Stimulated activated CD8-positive, alpha-beta memory T cell treated with anti-CD3 and anti-CD28 coated beads, Interleukin-7, amount 100 ng/mL, for 24 hours (primary cell): ENCODE measurements at places on chromosomes 12 and 14.
A peak's percentile ranks its signal among the peaks of the same experiment; 100 is the strongest.

DNA sequence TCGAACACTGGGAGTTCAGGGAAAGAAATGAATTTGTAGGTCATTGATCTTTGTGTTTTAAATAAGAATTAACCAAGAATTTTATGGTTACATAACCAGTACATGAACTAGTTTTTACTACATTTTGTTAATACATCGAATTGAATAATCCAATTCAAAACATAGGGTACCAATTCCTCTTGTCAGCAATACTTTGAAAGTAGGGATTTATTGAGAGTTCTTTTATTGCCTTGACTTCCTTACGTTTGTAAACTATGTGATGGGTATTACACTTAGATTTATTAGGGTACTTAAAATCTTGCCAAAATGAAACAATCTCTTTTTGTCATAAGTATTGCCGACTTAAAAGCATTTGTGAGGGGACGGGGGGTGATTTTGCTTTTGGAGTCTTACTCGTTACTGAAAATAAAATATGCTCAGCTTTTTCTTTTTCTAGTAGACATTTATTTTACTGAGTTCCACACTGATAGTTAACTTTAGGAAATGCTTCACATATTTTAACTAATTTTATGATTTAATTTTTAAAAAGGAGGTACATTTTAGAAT lies 22.4 kb downstream of the SOCS2 start:
- no peak for DNase-seq

GRCh38 chr14:100678469-100678828 lies 48.2 kb upstream of the DLK1 start:
- DNase-seq = no peak

DNA sequence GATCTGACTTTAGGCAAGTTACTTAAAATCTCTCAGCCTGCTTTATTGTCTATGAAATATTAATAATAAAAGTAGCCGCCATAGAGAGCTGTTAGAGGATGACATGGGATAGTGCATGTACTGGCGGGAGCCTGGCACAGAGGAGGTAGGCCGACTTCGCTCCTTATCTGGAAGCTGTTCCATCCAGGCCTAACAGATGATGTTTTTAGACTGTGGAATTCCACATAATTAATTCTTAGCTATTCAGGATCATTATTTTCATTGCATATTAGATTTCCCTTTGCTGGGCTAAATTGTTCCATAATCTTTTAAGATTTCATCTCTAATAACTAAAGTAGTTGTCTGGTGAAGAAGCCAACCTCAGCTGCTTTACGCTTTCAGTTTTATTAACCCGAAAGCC lies 30.8 kb downstream of the CNTN1 start:
- DNase-seq = no peak

DNA sequence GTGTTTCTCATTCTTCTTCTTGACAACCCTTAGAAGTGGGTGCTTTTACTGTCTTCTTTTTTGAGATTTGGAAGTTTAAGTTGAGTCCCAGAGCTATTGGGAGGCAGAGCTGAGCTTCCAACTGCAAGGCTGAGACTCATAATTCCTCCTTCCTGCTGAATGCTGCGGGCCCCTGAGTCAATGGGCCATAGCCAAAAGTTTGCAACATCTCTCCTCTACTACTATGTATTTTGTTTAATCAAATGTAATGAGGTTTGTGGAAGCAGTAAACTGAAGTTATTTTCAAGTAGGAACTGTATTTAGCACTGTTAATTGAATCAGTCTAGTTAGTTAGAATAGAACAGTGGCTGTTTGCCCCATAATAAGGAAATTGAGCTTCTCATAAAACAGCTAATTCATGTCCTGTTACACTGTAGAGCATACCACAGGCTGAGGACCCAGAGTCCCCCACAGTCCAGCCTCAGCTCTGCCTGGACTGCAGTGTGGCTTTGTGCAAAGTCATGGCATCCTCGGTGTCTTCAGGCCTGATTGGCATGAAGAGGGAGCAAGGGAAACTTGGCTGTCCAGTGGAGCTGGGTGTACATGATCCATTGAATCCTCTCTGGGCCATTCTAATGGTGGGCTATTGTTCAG lies 631.7 kb downstream of the VRK1 start:
- DNase-seq = no peak

- no peak for DNase-seq
Observed at GRCh38 chr12:94025756-94026155, 122.6 kb upstream of the PLXNC1 start.

DNA sequence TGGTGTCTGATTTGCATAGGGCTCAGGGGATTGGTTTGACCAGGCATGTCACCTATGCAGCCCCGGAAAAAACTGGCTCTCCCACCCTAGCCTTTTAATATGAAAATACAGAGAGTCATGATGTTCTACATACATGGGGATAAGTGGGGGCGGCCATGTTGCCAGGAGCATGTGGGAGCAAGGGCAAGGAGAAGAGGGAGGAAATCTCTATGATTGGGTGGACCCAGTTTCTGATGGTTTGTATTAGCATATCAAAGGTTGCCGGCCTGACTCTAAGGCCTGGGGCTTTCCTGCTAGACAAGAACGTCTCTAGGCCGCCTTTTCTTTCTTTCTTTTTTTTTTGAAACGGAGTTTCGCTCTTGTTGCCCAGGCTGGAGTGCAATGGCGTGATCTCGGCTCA lies 123.4 kb upstream of the CPSF6 start:
- DNase-seq = no peak

GRCh38 chr12:23954332-23954731 lies 4.9 kb upstream of the SOX5 start:
- DNase-seq = no peak

DNA sequence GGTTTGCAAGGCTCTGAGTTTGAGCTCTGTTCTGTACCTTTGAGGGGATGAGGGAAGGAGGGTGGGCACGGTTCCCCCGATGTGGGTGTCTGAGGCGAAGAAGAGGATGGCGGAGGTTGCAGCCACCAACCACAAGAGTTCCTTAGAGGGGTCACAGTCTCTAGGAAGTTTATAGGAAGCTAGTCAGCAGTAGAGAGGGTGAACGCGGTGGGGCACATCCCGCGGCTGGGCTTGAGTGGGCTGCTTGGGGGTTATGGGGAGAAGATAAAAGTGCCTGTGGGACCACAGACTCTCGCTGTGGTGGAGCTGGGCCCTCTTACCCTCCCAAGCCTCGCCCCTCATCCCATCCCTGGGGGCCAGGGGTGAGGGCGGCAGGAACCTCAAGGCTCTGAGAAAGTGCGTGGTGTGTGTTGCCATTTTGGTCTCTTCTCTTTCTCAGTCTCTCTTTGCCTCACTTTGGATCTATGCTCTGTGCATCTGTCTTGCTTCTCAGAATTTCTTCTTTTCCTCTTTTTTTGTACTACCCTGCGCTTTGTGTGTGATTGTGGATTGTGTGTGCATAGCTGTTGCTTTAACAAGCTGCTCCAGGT lies 2.7 kb downstream of the CD4 start:
- no peak for DNase-seq

DNA sequence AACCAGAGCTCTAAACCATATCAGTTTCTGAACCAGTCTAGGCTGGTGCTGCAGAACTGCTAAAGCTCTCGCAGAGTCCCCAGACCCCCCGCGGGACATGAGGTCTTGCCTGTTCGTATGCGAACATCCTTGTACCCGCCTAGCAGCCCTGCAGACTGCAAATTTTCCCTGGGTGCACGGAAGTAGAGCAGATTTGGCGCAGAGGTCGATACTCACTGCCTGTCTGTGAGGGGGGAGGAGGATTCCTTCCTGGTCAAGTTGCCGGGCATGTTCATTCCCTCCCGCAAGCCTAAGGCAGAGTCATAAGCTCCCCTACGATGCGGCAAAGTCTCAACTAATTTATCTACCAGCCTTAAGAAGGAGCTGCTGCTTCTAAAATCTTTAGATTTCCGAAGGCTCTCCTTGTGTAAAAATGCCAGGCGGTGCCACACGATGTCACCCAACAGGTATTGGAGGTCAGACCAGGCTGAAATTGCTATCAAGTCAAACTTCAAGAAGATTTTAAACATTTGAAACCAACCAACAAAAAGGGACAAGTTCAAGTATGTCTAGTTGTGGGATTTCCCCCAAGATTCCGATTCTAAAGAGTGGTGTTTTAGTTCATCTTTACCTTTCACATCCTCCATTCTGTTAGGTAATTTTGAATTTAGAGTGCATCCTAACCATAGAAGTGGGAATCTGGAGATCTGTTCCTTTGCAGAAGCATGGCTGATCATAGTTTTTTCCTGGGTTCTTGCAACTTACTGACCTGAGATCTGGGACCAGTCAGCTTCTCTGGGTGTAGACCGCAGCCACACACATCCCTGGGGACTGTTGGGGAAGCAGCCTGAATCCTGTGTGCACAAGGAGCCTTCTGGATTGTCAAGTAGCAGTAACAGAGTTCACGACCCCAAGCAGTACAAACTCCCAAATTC lies 1.6 kb upstream of the PAX9 start:
- no peak for DNase-seq

DNA sequence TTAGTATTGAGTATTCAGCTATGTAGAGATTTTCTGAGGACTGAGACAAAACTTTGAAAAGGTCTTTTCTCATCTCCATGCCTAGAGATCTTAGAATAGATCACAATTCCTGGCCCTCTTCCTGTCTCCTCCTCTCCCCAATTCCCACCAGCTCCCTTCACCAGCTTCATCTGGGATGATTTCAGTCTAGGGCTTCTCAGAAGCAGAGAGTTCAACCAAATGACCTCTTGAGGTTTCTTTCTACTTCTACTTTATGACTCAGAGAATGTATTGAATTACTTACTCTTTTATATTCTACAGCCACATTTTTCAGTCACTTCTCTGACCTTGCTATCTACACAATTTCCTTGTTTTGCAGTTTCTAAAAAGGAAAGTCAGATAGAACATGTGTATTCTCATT lies 19.4 kb upstream of the SNX6 start:
- DNase-seq = no peak

DNA sequence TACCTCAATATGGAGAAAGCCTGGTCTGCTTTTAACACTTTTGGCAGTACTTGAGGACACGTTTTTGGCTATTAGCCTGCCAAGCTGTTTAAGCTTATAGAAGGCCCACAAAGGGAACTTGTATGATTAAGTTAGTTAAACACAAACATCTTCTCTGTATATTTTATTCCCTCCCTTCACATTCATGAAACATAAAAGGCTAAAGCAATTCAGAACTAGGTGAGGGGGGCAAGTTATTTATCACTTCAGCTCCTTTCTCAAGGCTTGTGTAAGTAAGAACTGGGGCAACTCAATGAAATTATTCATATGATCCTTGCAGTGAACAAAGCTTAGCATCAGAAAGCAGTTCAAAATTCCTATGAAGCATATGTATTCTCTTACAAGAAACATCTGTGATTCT lies 7.5 kb downstream of the PRICKLE1 start:
- no peak for DNase-seq

DNA sequence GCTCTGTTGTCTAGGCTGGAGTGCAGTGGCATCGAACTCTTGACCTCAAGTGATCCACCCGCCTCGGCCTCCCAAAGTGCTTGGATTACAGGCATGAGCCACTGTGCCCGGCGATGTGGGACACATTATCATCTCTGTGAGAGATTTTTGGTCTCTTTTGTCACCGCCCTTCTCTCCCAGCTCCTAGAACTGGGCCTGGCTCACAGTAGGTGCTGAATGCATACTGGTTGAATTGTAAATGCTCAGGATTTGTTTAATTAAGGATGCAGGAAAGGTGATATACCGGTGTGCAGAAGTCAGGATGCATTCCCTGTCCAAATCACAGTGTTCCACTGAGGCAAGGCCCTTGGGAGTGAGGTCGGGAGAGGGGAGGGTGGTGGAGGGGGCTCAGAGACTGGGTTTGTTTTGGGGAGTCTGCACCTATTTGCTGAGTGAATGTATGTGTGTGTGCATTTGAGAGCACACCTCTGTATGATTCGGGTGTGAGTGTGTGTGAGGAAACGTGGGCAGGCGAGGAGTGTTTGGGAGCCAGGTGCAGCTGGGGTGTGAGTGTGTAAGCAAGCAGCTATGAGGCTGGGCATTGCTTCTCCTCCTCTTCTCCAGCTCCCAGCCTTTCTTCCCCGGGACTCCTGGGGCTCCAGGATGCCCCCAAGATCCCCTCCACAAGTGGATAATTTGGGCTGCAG lies 1.0 kb upstream of the KRT18 start:
- no peak for DNase-seq

GRCh38 chr14:101824339-101824727 lies 62.8 kb downstream of the PPP2R5C start:
- no peak for DNase-seq

GRCh38 chr12:106908561-106908960 lies 47.1 kb upstream of the TMEM263 start:
- no peak for DNase-seq

DNA sequence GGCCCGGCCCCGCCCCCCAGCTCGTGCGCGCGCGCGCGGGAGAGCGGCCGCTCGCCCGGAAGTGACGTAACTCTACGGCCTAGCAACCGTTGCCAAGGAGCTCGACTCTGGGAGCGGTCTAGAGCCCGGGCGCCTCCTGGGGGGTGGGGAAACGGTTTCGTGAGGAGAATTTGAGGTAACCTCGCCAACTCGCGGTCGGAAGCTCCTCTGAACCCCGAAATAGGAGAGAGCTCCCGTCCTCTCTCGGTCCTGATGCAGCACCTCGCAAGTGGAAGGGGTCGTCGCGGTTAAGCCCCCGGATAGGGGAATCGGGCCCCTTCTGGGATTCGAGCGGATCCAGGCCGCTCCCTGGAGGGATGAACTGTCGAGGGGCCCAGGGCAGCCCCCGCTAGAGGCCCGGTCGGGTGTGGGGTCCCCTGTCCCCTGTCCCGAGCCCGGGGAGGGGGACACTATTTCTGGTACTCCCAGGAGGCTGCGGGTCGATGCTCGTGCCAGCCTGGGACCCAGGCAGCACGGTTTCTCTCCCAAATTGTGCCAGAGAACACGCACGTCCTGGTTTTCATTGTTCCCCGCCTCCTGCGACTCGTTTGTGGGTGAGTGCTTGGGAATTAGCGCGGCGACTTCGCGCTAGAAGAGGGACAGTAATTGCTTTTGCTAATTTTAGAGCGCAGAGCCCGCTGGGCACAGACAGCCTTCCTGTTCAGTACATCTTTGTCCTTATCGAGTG lies at the start of gene IFT81:
Gene IFT81 (plus strand): TSS at position 89 of the 727 bp plus-strand sequence. CDS start 3,024 bp downstream, outside the sequence.
- DNase-seq = peak; percentile 90

- DNase-seq = no peak
Observed at GRCh38 chr12:65667932-65668331, 156.4 kb upstream of the HMGA2 start.

DNA sequence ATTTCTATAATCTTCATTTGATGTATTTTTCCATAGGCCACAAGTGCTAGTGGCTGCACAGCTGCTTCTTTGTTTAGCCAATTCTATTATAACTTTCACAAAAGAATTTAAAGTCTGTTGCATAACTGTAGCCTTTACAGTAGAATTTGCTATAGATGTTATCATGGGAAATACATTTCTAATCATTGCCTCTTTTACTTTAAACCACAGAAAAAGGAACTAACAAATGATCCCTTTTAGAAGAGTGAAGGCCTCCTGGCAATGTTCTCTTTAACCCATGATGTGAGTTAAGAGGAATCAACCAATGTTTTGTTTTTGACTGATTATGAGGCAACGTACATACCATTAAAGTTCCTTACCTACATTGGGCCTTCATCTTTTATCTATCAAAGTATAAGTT lies 68.8 kb downstream of the RPL10L start:
- DNase-seq = no peak

DNA sequence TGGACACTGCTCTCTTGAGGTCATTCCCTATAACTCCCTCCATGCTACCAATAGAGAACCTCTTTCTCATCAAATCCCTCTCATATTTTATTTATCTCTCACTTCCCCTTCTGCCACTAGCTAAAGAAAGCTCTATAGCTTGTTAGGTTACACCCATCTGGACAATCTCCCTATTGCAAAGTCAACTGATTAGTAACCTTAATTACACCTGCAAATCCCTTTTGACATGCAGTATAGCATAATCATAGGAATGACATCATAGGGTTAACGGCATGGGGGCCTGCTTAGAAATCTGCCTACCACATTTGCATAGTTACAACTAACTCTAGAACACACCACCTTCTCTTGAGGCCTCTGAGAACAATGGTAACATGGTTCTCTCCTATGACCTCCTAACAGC lies 181.2 kb downstream of the EMP1 start:
- DNase-seq = no peak
